ENCODE measurements at places on chromosomes 12 and 14. TPM values are rescaled to one million over a fixed set of nuclear protein-coding genes. Genes with fewer than 3 reads are reported as not detected.

DNA sequence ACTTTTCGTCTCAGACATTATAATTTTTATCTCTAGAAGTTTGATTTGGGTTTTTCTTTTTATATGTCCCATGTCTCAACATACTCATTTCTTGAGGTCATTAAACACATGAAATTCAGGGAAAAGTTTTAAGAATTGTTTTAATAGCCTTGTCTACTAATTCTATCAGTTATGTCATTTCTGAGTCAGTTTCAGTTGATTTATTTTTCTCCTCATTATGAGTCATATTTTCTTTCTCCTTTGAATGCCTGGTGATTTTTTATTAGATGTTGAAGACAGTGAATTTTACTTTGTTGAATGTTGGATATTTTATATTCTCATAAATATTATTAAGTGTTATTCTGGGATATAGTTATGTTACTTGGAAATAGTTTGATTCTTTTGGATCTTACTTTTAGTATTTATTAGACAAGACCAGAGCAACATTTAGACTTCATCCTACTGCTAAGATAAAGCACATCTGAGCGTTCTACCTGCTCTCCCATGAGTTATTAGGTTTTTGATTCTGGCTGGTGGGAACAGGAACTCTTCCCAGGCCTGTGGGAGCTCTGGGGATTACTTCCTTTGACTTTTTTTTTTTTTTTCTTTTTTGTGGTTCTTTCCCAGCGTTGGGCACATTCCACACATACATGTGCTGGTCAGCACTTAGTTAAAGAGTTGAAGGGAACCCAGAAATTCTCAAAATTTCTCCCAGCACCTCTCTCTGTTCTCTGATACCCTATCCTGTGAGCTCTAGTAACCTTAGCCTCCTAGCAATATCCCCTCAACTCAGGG is 1157.7 kb downstream of the BCL11B start:
- DNase-seq = no peak

GRCh38 chr12:52693261-52693660 is 10.1 kb downstream of the KRT77 start:
- no peak for DNase-seq

DNA sequence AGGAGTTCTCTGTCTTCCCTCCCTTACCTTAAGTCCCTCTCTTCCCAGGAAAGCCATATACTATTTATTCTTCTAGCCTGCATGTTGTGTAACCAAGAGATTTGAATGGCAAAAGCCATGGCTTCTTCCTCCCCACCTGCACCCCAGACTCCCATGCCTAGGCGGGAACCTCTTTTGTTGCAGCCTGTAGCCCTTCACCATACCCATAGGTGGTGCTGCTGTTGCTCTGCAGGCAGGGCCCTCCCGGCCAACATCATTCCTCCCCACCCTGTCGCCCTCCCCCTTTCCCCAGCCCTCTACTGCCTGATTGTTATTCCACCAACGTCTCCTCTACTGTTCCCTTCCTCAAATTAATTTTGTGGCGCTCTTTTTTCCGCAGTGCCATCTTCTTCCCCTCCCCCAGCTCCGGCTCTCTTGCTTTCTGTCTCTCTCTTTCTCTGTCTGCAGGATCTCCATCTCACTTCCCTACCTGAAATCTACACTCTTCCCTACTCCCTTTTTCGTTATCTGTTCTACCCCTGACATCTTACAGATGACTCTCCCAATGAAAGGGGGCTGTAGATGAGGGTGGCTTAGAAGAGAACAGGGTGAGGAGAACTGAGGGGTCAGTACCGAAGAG is 13.8 kb downstream of the NGDN start:
- no peak for DNase-seq

DNA sequence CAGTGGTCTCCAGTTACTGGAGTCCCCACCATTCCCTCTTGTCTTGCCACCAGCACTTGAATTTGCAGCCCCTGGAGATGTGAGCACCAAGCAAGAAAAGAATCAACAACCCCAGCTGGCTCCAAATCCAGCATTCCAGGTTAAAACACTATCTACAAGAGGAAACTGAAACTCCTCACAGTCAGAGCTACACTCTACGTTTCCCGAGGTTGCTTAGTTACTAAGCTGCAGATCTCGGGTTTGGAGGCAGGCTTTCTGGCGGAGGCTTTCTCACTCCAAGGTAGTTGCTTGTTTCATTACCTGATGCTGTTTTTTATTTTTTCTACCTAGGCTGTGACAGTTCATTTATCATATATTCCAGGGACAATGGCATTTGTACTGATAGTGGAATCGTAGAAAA is 248.1 kb downstream of the GLT1D1 start:
- no peak for DNase-seq

DNA sequence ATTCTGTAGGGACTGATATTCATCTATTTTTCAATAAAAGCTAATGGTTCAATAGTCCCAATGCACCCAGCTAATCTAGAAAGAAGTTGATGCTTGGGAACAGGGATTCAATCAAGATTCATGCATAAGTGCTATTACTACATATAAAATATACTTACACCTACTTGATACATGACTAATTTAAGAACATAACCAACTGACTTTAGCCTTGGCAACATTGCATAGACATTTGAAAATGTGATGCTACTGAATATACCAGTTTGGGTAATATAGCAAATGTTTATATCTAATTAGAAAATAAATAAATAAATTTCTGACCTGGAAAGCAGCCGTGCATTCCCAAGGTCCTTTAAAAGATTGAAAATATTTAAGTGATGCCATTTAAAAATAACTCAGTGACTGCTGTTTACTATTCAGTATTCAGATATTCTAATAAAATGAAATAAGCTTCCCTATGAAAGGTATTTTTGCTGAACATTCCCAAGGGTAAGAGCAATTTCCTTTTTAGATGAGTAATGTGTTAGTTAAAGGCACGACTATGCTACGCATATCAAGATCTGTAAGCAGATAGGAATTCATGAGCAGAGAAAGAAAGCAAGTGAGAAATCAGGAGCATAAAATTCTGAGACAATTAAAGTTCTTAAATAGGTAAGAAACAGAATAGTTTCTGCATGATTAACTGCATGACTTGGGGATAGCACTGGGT is 160.6 kb upstream of the SYT1 start:
- no peak for DNase-seq

GRCh38 chr14:68284333-68284732 is 464.8 kb downstream of the RAD51B start:
- no peak for DNase-seq

DNA sequence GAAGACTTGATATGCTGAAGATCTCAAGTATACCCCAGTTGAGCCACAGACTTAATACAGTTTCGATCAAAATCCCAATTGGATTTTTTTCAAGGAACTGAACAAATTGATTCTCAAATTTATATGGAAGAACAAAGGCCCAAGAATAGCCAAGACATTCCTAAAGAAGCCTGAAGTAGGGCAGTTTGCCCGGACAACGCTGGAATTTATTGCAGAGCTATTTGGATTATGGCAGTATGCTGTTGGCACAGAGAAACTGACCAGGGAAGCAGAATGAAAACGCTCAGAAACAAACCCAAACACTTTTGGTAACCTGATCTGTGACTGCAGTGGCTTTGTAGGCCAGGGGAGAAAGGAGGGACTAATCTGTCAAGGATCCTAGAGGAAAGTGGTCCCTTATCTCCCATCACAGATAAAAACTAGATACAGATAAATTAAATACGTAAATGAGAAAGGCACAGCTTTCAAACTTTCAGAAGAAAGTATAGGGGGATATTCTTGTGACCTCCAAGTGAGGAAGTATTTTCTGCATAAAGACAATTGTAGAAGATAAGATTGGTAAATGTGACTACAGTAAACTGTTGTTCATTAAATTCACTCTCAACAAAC is 35.9 kb upstream of the GSC start:
- peak; percentile 51 for DNase-seq

DNA sequence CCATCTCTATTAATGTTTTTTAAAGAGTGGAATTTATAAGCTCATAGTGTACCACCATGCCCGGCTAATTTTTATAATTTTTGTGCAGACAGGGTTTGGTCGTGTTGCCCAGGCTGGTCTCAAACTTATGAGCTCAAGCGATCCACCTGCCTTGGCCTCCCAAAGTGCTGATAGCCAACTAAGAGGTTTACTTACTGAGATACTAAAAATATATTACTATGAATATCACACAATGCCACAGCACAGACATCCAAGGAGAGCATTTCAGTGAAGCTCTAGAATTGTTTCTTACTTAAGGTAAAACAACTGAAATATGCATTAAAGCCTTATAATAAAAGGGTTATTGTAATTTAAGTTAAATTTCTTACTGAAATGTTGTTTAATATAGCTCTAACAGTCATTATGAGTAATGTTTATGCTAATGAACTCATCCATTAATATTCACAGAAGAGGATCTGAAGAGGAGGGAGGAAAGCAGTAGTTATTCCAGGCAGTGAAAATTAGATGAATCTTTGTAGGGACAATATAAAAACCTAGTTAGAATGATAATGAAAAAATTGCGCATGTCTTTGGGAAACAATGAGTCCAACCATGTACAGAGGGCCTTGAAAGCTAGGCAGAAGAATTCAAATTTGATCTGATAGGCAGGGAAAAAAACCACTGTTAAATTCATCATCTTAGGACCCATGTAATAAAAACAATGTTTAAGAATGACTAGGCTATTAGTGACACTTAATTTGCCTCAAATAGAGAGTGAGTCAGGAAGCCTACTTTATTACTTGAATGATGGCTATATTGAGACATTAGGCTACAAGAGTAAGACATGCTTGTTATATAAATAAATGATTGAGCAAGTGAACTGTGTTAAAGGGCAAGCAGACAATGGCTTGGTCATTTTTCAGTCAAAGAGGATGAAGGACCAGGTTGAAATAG is 99.2 kb downstream of the SLC41A2 start:
- DNase-seq = no peak

DNA sequence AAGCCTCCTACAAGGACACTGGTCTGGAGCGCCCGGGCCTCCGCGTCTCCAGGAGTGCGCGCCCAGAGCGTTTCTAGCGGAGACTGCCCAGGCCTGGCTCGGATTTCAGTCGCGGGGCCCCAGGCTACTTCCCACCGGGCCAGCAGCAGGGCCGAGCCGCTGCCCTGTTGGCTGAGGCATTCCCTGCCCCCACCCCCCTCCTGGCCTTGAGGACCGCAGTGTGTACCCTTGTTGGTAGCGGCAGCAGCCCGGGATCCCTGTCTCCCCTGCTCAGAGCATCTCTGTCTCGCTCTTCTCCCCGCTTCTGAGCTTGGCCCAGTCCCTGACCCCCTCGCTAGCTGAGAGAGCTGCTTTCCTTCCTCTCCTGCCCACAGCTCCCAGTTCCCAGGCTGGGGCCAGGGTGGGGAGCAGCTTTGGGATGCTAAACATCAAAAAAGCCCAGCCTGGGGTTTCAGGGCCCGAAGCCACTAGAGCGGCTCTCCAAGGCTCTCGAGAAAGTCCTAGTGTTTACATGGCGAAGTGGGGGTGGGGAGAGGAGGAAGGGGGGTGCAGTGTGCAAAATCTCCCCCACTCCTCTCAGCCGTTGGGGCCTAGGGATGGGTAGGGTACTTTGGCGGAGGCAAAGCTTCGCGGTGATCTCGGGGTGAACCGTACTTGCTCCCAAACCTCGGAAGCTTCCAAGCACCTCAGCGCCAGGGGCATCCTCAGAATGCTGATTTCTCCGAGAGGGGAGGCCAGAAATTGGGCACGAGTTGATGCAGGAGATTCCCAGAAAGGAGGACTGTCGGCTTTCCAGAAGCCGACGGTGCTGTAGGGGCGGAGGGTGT is 6.4 kb downstream of the NKX2-1 start:
- no peak for DNase-seq

GRCh38 chr14:66038618-66039017 is 447.6 kb upstream of the CCDC196 start:
- peak; percentile 60 for DNase-seq

GRCh38 chr12:117037289-117038022 is 61.8 kb downstream of the TESC start:
- DNase-seq = peak; percentile 74

DNA sequence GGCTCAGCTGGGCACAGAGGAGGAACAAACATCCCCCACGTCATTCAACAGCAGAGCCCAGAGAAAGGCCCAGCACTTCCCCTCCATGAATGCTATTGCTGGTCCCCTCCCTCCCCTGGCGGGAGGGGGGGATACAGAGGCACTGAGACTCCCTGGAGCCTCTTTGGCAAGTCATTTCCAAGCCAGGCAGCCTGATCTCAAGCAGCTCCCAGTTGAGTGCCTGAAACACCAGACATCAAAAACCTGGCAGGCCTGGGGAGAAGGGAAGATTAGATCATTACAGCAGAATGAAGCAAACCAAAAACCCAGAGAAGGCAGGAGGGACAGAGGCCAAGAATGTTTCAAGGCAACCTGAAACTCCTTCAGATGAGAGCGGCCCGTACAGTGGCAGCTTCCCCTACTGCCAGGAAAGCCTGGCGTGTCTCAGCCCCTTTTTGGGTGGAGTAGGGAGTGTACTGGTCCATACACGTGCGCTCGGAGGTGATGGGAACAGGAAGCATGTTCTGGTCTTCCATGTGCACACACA is 92.1 kb downstream of the LRRC74A start:
- peak; percentile 57 for DNase-seq

GRCh38 chr12:80195074-80195726 is 95.9 kb downstream of the OTOGL start:
- no peak for DNase-seq

DNA sequence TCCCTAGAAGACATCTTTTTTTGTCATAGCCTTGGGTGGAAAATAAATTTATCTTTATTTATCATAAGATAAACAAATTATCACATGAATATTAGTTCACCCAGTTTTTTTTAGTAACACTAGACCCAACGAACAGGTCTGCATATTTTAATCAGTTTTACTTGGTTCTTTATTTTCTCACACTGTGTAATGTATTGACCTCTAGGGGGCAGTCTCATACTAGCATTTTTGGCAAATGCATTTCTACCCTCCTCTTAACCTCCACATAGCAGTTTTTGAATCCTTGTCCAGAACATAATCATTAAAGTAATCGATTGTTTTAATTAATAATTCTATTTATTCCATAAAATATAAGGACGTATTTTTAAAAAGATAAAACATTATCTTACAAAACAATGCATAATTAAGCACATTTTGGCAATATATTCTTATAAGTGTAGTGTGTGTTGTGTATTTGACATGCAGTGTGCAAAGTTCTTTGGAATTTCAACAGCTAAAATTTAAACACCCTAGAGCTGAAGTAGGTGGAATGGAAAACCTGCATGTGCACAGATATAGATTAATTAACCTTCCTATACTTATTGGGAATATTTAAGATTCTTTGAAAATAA is 31.6 kb upstream of the PTPRQ start:
- no peak for DNase-seq

DNA sequence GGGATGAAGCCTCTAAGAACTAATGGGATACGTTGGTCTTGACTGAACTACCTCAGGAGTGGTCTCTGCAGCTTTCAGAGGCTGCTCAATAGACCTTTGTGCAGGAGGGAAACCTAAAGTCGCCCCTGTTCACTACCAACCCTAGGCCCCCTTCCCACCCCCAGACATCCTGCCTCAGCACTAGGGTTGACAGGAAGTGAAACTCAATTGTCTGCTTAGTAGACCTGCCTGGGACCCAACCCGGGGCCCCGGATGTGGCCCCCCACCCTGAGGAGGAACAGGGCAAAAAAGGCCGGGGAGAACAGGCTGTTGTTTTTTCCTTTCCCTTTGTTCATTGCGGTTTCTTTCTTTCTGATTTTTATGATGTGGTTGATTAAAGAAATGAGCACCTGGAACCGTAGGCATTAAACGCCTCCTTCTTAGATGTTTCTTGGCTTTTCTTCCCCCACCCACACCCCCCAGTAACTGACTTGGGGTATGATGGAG is 1.6 kb upstream of the DGKA start:
- peak; percentile 52 for DNase-seq

The SLC8A3 gene
- 0.87 TPM for total RNA-seq

All from stomach (tissue), 19 donors.